ENCODE measurements at places on chromosomes 2 and 18.

DNA sequence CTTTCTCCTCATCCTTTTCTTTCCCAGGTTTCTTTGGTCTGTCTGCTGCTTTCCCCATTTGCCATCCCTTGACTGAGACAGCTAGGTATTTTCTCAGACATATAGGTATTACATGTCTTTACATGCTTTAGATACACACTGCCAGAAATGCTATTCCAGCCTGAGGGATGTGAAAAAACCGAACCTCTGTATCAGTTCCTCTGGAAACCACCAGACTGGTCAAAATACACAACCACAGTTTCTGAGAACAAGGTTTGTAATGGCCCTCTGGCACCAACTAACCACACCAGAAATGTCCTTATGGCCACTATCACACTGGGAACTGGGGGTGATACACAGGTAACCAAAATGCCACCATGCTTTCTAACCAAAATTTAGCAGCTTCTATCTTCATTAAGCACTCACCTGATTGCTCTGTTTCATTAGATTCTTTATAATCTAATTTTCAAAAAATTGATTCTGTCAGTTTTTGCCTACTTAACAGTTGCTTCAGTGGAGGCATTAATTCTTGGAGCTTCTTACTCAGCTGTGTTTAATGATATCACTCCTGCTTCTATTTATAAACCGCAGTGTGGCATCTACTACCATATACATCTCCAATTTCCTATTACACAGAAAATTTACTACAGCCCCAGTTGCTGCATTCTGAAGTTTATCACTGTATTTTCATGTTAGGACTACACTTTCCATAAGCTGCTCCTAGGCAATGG, 243.5 kb downstream of the WDPCP start:
- no peak for DNase-seq

GRCh38 chr2:240503848-240504247, 53.9 kb downstream of the ANKMY1 start:
- DNase-seq = no peak

GRCh38 chr2:217680381-217680780, 322.4 kb downstream of the TNS1 start:
- no peak for DNase-seq

- peak; percentile 77 for DNase-seq
These were observed 886 bp downstream of the PRKCE start for GRCh38 chr2:45652090-45653031.

DNA sequence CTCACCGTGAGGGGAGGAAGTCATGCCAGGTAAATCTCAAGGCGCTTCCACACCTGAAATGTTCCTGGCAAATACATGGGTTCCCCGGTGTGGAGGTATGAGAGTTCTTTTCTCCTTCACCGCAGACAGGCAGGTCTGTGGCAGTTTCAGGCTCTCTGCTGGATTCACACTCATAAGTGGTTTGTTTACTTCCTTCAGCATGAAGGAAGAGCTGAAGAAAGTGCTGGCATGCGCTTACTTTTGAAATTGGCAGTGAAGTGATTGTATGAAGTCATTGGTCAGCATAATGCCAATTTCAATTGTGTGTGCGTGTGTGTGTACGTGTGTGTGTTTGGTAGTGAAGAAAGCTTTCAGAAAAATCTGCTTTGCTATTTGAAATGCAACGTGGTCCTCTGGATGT, 43.4 kb downstream of the RNF144A start:
- DNase-seq = no peak

DNA sequence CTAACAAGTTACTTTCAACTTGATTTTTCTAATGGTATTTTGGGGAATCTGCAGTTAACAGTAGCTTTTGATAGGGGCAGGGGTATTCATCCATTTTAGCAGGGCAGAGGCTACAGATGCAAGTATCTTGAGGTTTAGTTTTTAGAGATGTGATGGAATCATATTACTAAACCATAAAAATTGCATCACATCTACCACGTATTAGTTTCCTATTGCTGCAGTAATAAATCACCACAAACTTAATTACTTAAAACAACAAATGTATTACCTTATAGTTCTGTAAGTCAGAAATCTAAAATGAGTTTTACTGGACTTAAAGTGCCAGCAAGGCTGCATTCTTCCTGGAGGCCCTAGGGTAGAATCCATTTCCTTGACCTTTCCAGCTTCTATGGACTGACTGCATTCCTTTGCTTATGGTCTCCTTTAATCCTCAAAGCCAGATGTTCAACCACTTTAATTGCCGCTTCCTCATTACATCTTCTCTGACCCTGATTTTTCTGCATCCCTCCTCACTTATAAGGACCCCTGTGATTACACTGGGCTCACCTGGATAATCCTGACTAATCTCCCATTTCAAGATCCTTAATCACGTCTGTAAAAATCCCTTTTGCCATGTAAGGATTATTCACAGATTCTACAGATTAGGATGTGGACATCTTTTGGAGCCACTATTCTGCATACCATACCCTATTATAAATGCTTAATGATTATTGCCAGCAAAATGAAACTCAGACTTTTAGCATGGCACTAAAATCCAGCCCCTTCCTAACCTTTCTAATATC, 21.9 kb upstream of the EXOC6B start:
- DNase-seq = no peak

DNA sequence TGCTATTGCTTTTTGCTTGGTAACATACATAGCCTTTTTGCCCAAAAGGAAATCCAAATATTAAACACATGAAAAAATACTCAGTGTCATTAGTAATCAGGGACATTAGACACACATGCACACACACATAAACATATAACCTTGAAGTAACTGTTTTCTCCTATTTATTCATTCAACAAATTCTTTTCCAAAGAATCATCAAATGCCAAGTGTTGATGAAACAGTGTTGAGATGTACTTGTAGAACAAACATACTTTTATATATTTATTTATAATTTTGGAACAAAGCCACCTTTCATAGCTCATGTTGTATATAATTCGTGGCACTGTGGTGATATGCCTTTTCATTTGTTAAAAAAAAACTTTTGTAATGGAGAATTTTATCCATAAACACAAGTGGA, 81.0 kb downstream of the APLF start:
- no peak for DNase-seq

- peak; percentile 27 for DNase-seq
These were observed 9.0 kb upstream of the SCN9A start for GRCh38 chr2:166384774-166385173.
